Stimulated activated CD8-positive, alpha-beta memory T cell treated with anti-CD3 and anti-CD28 coated beads, Interleukin-15, amount 100 ng/mL, for 4 hours (primary cell): ENCODE measurements at places on chromosomes 16 and 17.

DNA sequence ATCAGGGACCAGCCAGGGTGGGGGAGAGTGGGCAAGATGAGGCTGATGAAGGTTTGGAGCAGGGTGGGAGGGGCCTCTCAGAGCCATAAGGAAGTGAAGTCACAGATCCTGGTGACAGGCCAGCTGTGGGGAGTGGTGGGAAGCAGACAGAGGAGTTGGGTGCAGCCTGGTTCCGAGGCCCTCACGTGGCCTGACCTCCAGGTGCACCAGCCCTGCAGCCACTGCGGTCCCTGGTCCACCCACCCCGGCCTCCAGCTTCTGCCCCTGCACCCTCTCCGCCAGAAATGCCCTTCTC is 3.9 kb upstream of the ZFPM1 start:
- no peak for DNase-seq

DNA sequence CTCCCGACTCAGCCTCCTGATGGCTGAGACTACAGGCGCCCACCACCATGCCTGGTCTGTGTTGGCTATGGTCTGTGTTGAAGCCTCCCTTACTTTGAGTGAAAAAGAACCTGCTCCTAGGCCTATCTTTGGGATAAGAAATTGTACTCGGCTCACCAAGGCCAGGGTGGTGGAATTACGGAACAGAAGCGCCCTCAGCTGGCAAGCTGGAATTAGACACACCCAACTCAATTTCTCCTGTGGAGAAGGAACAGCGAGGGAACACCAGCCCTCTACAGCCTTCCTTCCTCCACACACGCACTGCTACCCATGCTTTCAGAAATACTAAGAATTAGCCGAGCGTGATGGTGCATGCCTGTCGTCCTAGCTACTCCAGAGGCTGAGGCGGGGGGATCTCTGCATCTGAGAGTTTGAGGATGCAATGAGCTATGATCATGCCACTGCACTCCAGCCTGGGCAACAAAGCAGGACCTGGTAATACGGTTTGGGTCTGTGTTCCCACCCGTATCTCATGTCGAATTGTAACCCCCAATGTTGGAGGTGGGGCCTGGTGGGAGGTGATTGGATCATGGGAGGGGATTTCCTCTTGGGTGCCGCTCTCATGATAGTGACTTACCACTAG is 40.1 kb upstream of the RBBP6 start:
- no peak for DNase-seq

- peak; percentile 77 for DNase-seq
Observed at GRCh38 chr17:75109407-75110233, at the start of gene ARMC7. Gene ARMC7, plus strand, starts transcription at chr17:75109969. Its CDS starts 320 bp downstream, at chr17:75110289.

- DNase-seq, result no peak
Observed at GRCh38 chr16:50457979-50458491, 89.2 kb upstream of the BRD7 start.

- no peak for DNase-seq
Observed at GRCh38 chr17:14202388-14203166, 34.1 kb downstream of the CDRT15 start.
